ENCODE measurements at places on chromosomes 4 and X.

GRCh38 chr4:151021637-151022334, 6.7 kb upstream of the LRBA start:
- no peak for DNase-seq

- no peak for DNase-seq
Observed at GRCh38 chr4:185723631-185724260, 88.2 kb downstream of the SORBS2 start.

GRCh38 chr4:173797296-173797695, 267.3 kb upstream of the HAND2 start:
- DNase-seq, result no peak

- DNase-seq, result no peak
Observed at GRCh38 chr4:65747386-65747785, 77.1 kb upstream of the EPHA5 start.

GRCh38 chr4:54011201-54011600, 53.2 kb downstream of the CHIC2 start:
- no peak for DNase-seq

DNA sequence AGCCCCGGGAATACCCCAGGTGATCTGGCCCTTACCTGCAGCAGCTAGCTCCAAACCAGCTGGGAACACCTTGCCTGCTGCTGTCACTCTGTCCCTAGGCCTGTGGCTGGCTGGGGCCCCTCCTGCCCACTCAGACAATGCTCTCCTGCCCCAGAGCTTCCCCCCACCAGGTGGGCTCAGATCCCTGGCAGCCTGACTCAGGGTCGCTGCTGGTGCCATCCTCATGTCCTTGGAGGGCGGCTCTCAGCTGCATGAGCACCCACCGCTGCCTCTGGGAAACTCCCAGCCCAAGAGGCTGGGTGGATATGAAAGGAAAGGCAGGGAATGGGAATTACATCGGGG, 15.8 kb downstream of the C4orf50 start:
- no peak for DNase-seq

DNA sequence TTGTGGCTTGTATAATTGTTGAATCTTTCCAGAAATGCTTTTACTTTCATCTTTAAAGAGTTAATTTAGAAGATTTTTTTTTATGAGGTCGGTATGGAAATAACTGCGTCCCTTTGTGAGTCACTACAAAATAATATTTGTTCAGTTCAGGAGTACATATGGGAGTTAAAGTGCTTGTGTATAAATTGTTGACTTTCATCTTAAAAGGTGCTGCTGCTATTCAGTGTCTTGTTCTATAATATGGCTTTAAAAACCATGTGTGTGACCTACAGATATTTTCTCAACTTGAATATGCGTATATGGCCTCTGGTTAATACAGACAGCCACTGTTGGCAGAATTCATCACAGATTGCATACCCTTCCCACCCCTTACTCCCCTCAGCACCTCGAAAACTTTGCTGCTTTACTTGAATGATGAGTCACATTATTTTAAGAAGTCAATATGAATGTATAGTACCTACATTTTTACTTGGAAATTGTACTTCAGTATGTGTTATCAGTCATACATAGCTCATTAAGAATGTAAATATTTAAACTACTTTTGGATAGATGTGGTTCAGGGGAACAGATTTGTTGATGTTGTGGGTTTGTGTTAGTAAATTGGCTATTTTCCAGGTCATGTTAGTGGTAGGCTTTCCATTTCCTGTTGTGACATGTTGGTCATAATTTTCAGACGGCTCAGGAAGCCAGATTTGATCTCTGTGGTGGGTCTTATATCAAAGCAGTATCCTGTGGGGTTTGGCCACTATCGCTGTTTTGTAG, 1.5 kb downstream of the CLCN3 start:
- no peak for DNase-seq

DNA sequence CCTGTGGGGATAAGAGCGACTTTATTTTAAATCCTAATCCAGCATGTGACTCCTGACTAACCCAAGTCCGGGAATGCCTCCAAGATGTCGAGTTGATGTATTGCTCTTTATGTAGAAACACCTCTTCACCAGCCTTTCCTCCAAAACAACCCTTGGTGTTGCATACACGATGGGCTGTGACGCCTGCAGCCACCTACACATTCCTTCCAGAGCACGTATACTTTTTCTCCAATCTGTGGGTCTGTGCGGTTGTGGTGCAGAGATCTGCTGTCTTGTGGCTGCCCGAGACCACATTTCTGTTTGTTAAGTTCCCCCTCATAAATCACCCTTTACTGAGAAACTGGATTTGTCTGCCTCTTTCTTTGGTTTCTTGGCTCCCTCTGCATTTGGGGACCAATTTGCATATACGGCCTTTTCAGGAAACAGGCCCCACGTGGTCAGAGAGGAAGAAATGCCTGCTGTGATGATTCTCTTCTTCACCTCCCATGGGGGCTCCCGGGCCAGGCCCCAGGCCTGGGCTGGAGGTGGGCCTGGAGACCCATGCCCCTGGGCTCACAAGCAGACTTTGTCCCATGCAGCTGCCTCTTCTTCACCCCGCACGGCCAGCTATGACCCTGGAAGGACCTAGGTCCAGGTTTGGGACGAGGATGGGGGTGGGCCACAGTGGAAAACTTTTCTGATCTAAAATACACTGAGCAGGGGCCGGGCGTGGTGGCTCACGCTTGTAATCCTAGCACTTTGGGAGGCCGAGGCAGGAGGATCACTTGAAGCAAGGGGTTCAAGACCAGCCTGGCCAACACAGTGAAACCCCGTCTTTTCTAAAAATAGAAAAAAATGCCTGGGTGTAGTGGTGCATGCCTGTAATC, 21.4 kb upstream of the AFAP1 start:
- no peak for DNase-seq

DNA sequence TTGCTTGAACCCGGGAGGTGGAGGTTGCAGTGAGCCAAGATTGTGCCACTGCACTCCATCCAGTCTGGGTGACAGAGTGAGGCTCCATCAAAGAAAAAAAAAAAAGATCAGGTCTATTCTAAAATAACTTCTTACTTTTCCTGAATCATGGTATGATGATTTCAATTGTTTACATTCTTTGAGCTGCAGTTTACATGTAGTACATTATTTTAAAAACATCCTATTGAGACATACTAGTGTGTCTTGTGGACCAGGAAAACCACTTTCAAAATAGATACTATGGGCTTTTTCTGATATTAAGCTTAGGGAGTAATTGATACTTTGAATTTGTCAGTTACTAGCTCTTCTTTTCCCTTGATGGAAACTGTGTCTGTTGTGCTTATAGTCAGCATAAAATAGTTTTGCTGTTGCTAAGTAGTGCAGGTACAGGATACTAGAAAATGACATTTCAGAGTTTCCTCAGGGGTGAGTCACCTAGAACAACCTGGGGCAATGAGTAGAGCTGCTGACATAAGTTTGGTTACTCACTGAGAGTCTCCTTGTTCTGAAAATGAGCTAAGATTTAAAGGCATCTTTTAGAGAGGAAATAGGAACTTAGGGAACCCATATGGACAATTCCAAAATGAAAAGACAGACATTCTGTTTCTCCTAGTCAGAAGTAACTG, 53.2 kb upstream of the C4orf54 start:
- DNase-seq, result no peak

DNA sequence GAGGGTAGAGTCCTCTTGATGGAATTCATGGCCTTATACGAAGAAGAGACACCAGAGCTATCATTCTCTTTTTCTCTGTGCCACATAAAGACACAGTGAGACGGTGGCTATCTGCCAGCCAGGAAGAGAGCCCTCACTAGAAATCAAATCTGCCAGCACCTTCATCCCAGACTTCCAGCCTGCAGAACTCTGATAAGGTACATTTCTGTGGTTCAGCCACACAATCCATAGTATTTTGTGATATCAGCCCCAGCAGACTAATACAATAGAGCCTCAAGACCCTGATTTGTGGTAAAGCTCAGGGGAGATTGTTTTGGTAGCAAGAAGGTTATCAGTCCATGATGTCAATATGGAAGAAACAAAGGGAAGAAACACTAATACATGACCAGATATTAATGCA, 1213.2 kb downstream of the NLGN4X start:
- no peak for DNase-seq

DNA sequence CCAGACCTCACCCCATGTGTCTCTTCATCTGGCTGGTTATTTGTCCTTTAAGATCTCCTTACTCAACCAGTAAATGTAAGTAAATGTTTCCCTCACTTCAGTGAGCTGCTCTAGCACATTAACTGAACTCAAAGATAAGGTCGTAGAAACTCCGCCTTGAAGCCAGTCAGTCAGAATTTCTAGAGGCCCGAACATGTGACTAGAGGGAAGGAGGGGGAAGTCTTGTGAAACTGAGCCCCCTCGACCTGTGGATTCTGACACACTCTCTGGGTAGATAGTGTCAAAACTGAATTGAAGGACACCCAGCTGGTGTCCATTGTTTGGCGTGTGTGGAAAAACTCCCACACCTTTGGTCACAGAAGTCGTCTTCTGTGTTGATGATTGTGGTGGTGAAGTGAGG, 933.9 kb downstream of the ADGRL3 start:
- no peak for DNase-seq

- DNase-seq, result no peak
Observed at GRCh38 chr4:158193171-158193749, 17.0 kb upstream of the TMEM144 start.

- DNase-seq, result no peak
Observed at GRCh38 chrX:71091263-71091662, 4.4 kb upstream of the FOXO4 start.

GRCh38 chrX:71181558-71181909, 36.9 kb downstream of the NLGN3 start:
- DNase-seq, result no peak

DNA sequence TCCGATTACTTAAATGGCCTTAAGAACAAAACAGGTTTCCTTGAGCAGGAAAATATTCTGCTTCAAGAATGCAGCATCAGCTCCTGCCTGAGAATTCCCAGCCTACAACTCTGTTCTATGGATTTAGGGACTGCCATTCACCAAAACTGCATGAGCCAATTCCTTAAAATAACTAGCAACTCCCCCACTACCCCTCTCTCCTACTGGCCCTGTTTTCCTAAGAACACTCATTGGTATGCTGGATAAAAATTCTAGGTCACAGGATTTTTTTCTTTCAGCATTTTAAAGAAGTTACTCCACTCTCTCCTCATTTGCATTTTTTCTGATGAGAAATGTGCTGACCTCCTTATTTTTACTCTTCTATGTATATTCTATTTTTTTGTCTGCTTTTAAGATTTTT, 347.1 kb downstream of the IDS start:
- DNase-seq, result no peak

- no peak for DNase-seq
Observed at GRCh38 chr4:138445098-138445497, 202.9 kb upstream of the SLC7A11 start.

DNA sequence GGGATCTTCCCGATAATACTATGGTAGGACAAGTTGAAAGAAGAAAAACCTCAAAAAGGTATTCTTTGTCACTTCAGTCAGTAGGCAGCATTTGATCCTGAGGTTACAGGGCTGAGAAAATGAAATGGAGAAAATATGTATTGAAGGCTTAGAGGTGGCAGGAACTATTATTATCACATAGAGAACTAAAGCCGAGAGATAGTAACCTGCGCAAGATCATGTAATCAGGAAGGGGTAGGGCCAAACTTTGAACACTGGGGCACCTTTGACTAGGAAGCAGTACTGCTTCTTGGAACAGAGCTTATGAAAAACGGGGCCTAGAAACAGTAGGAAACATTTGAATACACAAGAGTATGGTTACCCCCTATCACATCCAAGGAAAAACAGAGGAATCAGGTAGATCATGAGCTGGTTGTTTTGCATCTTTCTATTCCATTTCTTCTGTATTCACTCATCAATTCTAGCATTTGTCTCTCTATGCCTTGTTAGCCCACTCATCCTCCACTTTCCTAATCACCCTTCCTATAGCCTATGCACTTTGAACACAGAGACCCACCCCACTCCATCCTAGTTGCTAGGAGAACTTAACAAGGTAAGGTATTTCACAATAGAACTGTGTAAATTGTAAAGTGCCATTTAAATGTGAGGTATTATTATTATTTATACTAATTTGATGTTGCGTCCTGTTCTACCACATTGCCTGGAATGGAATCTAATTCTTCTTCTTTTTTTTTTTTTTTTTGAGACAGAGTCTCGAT, 34.6 kb upstream of the SLC9A7 start:
- no peak for DNase-seq

DNA sequence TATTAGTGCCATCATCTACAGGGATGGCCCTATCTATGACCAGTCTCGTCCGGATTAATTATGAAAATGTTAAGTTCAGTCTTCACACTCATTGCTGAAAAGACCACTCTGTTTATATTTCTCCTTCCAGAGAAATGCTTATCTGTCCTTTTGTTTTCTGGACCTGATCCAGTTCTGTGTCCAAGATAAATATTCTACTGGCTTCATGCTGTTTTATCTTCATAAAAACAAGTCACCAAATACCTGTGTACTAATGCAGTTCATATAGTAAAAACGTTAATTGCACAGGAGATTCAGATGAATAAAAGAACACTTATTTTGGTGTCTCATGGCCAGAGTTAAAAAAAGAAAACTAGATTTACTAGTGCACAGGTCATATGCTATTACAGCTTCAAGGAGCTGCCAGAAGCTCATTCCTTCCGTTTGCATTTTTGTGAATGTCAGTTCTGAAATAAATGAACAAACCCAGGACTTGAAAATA, 17.3 kb downstream of the FNIP2 start:
- DNase-seq, result no peak

- no peak for DNase-seq
Observed at GRCh38 chr4:185134307-185134869, 8.7 kb upstream of the SLC25A4 start.

- DNase-seq, result no peak
Observed at GRCh38 chrX:18769812-18770573, 62.5 kb downstream of the PPEF1 start.

DNA sequence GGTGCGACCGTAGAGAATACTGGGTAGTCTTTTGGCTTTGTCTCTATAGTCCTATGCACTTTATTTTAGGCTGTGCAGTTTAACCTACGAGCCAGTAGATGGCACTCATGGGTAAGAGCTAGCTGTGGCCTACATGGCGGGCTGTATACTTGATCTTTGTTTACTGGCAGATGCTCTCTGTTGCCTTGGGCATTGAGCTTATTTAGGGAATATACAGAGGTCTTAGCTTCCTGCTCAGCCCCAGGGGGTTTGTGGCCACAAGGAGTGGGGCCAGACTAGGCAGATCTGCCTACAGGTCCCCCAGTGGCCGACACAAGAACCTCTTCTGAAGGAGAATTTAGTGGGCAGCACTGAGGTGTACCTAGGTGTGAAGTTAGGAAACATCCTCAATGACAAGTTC, 227.6 kb upstream of the HDX start:
- DNase-seq, result no peak

DNA sequence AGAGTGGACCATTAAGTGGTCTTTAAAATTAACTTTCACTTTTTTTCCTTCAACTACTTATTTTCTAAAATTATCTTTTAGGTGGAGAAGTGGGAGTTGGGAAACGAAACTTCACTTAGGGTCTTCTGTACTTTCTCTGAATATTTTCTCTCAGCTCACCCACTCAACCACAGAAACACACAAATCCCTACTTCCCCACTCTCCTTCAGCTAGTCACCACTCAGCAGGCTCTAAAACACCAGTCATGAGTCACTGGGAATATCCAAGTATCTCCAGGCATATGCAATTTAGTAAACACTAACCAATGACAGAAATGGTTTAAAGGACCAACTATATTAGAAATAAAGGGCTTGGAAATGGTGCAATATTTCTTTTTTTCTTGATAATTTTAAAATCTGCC, 153.0 kb upstream of the RPS6KA6 start:
- no peak for DNase-seq

- no peak for DNase-seq
Observed at GRCh38 chrX:97847885-97848679, 964.4 kb downstream of the RPA4 start.

- DNase-seq, result no peak
Observed at GRCh38 chr4:18319431-18319830, 297.9 kb upstream of the LCORL start.
